ENCODE measurements at places on chromosomes 2 and 18. TPM values are rescaled to one million over a fixed set of nuclear protein-coding genes. Genes with fewer than 3 reads are reported as not detected.

The DPP10 gene
- polyA plus RNA-seq = 17.1 TPM

DNA sequence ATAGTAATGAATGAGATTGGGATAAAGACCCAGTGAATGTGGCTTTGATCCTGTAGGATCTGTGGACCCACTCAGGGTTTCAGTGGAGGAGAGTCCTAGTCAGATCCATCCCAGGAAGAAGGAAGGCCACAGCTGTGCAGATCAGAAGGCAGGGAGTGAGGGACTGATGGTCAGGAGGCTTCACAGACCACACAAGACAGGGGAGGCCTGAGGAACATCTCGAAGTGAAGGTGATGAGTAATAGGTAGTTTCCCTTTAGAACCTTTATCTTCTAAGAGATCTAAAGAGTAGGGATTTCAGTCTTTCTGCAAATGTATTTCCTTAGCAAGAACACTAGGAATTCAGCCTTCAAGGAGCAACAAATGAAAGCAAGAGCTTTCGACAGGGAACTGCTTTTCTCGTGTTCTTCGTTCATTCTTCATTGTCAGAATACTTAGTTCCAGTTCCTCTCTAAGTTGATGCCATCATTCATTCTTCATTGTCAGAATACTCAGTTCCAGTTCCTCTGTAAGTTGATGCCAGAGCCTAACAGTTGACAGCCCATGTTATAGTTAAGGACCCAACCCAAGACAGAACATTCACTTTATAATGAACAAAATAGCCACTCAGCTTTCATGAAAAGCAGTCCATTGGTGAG, 150.2 kb upstream of the EPAS1 start:
- DNase-seq = no peak

DNA sequence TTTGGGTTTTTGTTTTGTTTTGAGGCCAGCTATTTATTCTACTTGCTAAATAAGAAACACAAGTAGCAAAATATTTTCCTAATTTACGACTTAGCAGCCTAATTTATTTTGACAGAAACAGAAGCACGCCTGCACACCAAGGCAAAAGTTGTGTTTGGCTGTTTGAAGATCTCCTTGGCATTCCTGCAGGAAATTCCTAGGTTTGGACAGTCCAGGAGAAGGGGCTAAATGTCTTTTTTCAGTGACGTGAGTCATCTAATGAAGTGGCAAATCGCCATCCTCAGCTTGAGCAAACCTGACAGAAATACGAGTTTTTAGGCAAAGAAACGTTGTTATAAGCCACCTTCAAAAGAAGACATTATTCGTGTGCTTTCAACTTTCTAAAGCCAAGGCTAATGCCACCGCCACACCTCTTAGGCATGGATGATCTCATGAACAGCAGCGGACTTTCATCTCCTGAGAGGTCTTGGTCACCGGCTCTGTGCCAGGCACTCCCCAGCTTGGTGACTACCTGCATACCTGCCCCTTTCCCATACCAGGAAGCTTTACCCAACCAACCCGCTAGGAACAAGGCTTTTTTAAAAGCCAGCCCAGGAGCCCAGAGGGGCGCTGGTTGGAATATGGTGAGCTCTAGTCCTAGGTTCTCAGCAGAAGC, 30.9 kb downstream of the STK39 start:
- no peak for DNase-seq

GRCh38 chr2:109401370-109401769, 212.4 kb downstream of the SEPTIN10 start:
- DNase-seq = no peak

- DNase-seq = peak; percentile 34
These were observed 118.4 kb downstream of the BMPR2 start for GRCh38 chr2:202494300-202495229.

DNA sequence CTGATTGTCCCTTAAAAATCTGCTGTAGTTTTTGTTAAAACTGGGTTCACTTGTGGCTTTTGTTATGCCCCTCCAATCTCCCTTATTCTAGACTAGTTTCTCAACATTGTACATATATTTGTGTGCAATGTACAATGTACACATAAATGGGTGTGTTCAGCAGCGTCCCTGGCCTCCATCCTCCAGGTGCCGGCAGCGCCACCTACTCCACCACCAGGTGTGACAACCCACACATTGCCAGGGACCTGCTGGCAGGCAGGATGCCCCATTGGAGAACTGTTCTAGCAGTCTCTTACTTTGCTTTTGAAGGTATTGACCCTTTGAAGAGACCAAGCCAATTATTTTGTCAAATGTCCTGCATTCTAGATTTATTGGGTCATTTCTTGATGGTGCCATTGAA, 75.4 kb downstream of the SH3RF3 start:
- DNase-seq = no peak

GRCh38 chr2:10478298-10478625, 30.1 kb upstream of the ODC1 start:
- no peak for DNase-seq

- no peak for DNase-seq
These were observed 63.6 kb downstream of the CIB4 start for GRCh38 chr2:26577442-26578112.
